ENCODE measurements at places on chromosomes 7 and 10.

DNA sequence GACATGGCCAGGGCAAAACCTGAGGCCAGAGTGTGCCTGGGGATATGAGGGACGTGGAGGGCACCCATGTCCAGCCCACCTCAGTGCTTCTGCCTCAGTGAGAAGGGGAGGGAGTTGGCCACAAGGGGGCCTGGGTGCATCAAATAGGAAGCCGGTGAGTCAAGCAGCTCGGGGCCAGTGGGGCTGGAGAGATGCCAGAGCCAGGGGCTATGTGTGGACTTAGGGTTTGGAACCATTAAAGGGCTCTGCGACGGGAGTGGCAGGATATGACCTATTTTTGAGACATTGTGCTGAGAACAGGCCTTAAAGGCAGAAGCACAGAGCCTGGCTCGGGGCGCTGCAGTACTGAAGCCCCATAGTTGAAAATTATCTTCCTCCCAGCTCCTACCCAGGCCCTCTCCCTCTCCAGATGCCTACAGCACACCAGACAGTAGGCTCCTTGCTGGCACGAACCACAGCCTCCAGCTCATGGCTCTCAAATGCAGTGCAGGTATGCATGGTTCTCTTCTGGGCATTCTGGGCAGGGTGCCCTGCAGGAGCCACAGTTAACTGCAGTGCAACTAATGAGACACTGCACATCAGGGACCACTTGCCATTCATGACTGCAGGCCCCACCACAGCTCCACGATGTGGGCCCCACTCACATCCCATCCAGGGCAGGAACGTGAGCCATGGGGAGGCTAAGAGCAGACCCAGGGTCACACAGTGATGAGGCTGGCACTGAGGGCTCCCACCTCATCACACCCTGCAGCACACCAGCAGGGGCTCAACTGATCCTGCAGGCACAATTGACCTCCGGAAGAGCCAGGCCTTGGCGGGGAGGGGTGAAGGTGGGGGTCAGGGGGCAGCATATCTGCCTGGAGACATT is 7.2 kb upstream of the PGAM2 start:
- DNase-seq, result peak; percentile 43

DNA sequence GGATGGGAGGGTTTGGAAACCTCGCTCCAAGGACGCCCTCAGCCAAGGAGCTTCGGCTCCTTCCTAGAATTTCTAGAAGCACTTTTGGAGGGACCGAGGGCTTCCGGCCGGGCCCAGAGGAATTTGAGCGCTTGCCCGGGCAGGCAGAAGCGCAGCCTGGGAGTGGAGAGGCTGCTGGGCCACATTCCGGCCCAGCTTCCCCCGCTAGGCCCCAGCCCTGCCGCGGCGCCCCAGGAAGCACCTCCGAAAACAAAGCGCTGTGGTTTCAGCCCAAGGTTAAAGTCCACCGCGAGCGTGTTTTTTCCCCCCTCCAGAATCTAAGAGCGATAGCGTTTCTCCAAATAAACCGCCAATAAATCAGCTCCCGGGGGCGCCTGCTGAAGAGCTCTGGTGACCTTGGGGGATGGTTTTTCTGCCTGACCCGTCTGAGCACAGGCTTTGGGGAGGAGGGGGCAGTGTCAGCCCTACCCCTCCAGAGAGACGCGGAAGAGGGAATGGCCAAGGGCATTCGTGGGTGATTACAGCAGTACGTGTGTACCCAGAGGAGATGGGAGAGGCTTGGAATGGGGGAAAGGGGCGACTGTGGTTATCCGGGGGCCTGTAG is 5.7 kb upstream of the TNRC18 start:
- DNase-seq, result no peak

GRCh38 chr10:78267598-78267997 is 233.9 kb downstream of the RPS24 start:
- DNase-seq, result no peak

GRCh38 chr7:115707258-115708012 is 323.1 kb downstream of the TFEC start:
- no peak for DNase-seq

GRCh38 chr7:120760851-120761250 is 97.1 kb downstream of the TSPAN12 start:
- no peak for DNase-seq

GRCh38 chr7:332020-332517 is 42.1 kb downstream of the FOXL3 start:
- DNase-seq, result no peak

Data from CD4-positive, alpha-beta T cell treated with Interleukin-4 for 4 hours (primary cell).